ENCODE measurements at places on chromosomes 12 and 14. TPM values are rescaled to one million over a fixed set of nuclear protein-coding genes. Genes with fewer than 3 reads are reported as not detected.

- no peak for DNase-seq
These were observed 14.0 kb upstream of the C12orf71 start for GRCh38 chr12:27096420-27096819.

- no peak for DNase-seq
These were observed 77.7 kb upstream of the MED13L start for GRCh38 chr12:116354950-116355783.

DNA sequence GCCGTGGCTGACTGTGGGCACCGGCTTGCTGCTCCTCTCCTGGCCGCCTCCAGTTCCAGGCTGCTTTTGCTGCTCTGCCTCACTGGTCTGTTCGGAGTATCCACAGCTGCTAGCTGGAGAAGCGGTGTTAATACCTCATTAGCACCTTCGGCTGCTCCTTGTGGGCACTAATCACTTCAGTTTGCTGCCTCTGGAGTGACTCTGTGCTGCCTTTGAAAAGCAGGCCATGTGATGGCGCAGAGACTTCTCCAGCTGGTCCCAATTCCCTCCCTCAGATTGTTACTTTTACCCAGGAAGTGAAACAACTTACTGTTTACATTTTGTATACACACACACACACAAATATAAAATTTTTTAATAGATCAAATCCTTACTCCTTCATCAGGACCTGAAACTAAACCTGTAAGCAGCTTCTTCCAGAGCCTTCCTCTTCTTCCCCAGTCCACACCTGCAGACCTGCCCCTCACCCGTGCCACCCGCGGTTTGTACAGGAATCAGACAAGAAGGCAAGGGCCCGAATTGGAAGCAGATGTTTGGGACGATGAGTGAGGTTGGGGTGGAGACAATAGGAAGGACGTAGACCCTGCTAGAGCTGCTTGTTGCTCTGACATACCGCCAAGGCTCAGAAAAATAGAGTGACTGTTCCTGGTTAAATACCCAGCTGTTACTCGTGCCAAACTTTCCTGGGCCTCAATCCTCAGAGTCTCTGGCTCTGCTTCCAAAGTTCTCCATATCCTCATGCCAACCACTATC lies 41.5 kb upstream of the LTBP2 start:
- DNase-seq = peak; percentile 31

The CHFR gene
- 59.9 TPM for total RNA-seq

- DNase-seq = no peak
These were observed 156.3 kb downstream of the RIMBP2 start for GRCh38 chr12:130559806-130560205.

The IFNG-AS1 gene
- total RNA-seq = 1.2 TPM

- no peak for DNase-seq
These were observed 333.2 kb upstream of the MDGA2 start for GRCh38 chr14:48008646-48009045.

- no peak for DNase-seq
These were observed 416.7 kb downstream of the PDZRN4 start for GRCh38 chr12:41604830-41605229.

- peak; percentile 47 for DNase-seq
These were observed 24.7 kb downstream of the BTBD6 start for GRCh38 chr14:105273062-105273461.

Measured in lung (tissue), 17 donors.